Inflammatory macrophage treated with lipopolysaccharide for 4 hours (primary cell): ENCODE measurements at places on chromosomes 12 and 14.

DNA sequence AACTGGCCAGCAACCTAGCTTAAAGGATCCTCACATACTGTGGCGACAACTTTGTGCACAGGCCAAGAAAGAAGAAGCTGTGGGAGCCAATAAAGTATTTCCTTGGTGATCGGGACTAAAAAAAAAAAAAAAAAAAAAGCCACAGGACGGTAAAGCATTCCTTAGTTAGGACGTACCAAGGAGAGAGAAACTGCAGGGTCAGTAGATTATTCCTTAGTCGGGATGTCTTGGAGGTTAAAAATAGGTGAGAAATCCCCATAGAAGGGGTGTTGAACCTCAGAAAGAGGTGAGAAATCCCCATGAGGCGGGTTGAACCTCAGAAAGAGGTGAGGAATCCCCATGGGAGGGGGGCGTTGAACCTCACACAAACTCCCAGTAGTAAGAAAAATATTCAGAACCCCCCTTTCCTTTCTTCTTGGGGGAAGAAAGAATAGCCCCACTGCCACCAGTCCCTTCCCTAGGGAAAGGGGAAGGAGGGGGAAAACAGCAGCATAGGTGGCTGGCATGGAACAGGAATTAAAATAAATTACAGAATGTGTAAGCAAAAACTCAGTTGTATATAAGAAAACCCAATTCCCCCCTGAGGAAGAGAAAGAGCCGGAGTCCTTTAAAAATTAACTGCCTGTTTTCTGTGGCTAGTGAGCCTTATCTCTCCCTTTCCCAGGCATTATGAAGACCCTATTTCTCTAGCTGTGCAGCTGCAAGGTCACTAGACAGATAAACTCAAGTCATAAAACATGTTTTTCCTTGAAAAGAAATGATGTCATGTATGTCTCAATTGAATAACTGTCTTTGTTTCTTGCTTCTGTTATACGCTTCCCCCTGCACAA lies 26.8 kb downstream of the KLRK1 start:
- DNase-seq: peak; percentile 37

GRCh38 chr12:108176292-108176691 lies 47.2 kb downstream of the WSCD2 start:
- no peak for DNase-seq

DNA sequence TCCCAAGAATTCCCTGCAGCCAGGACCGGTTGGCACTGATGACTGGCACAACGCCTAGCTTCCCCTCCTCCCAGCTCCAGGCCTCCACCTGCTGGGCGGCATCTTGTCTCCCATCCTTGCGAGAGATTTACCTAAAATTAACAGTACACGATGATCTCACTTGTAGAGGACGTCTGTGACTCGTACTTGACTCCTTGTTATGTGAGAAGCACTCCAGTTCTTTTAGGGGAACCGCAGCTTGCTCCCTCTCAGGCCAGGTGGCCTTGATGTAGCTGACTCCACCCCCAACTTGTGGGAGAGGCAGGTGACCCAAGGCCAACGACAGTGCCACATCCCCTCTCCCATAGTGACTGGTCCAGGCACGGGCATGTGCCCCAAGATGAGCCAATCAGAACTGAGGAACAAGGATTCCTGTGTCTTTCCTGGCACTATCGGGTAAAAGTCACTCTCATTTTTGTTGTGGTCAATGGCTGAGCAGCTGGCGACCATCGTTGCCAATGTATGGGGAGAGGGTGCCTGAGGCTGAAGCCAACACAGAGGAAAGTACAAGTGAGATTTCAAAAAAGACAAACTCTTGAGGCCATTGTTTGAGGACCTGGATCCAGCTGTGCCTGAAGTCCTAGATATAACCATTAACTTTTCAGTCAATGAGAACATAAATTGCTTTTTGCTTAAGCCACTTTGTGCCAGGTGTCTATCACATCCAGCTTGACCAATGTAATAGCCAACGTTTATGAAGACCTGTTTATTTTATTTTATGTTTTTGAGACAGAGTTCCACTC lies 208.7 kb downstream of the RBM19 start:
- DNase-seq: no peak

GRCh38 chr12:73902260-73902659 lies 635.4 kb upstream of the ATXN7L3B start:
- no peak for DNase-seq

GRCh38 chr12:94208622-94208966 lies 60.2 kb downstream of the PLXNC1 start:
- DNase-seq: peak; percentile 75
